Occipital lobe (tissue), 3 donors: ENCODE measurements at places on chromosomes 5 and 9.

DNA sequence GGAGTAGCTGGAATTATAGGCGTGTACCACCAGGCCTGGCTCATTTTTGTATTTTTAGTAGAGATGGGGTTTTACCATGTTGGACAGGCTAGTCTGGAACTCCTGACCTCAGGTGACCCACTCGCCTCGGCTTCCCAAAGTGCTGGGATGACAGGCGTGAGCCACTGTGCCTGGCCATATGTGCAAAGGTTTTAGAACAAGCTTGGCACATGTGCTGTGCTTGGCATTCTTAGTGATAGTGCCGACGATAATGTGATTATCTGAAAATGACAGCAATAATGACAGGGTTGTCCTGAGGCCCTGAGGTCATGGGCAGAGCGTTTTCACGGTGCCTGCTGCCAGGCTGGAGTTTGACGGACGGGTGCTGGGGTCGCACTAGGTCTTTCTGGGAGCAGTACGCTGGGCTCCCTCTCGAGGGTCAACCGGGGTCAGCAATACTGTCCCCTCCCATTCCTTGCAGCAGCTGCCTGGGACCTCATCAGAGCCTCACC, 42.6 kb downstream of the HMCN2 start:
- DNase-seq = no peak

DNA sequence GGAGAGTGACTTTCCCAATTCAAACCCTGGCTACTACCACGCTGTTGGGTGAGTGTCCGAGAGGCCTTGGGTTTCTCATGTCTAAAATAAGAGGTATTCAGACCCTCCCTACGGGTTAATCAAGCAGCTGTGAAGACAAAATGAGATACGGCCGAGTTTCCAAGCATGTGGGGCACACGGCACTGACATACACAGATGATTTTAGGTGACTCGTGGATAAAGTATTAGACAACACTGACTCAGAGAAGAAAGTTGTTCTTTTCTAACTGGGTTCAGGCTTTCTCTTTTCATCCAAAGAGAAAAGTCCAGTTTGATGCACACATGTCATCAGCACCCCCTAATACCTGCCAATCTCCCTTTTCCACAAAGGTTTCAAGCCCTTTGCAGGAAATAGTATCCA, 15.6 kb downstream of the FOXI1 start:
- DNase-seq = no peak

- no peak for DNase-seq
Measured at GRCh38 chr5:1670351-1670750, 129.3 kb downstream of the MRPL36 start.

DNA sequence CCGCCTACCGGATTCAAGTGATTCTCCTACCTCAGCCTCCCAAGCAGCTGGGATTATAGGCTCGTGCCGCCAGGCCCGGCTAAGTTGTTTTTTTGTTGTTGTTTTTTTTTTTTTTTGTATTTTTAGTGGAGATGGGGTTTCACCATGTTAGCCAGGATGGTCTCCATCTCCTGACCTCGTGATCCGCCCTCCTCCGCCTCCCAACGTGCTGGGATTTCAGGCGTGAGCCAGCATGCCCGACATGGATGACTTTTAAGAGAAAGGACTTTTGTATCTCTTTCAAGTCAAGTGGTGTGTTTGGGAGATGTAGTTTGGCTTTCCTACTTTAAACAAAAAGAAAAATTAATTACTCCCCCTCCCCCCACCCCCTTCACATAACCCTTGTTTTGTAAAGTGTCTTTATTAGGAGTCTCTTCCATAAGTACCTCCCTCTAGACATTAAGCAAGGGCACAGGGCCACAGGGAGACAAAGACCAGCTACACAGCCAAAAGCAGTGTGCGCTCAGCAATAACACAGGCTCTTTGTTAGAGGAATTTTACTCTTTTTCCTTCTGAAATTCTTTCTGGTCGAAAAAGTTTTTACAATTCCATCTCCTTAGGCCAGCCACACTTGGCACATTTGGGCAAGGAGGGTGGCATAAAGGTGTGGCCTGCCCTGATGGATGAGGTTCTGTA, 31.2 kb downstream of the JAKMIP2 start:
- DNase-seq = no peak

- DNase-seq = no peak
Measured at GRCh38 chr5:140110646-140110957, 3.3 kb upstream of the PURA start.
